K562 (cell line): ENCODE measurements at places on chromosomes 13 and 19. TPM values are rescaled to one million over a fixed set of nuclear protein-coding genes. Genes with fewer than 3 reads are reported as not detected.
A peak's percentile ranks its signal among the peaks of the same experiment; 100 is the strongest.

- H3K36me3 ChIP-seq, result no peaks in the 10 kb centered on the region
- H3K27me3 ChIP-seq, result no peaks in the 10 kb centered on the region; the same call in 1 of the 2 replicates
- H3K4me1 ChIP-seq, result no peaks in the 10 kb centered on the region
- no peak overlapping the region for H3K4me3 ChIP-seq
- DNase-seq, result no peak
Measured at GRCh38 chr13:24063281-24063877, 97.1 kb upstream of the SPATA13 start.

- peak; percentile 72 for DNase-seq
- H3K27ac ChIP-seq, result no peak overlapping the region
- H3K36me3 ChIP-seq, result no peaks in the 10 kb centered on the region; the same call in 2 of the 3 replicates
- peaks cover 15% of the 10 kb centered on the region; the same call in 2 of the 3 replicates for H3K27me3 ChIP-seq
Measured at GRCh38 chr19:7831452-7831851, 1.4 kb downstream of the EVI5L start.

DNA sequence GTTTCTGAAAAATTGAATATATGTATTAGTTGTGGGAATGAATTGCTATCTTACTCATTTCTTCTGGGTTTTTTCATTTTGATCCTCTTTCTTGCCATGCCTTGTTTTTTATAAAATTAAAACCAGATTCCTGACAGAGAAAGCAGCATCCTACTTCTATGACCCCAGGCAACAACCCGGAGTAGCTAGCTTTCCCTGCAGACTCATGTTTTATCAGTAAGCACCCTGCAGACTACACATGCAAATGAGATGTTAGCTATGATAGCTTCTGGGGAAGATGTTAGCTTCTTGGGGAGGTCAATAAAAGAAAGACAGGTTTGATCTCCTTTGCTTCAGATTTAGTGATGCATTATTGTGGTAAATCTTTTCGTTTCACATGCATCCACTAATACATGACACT lies 1598.6 kb downstream of the SLITRK5 start:
- no peak for DNase-seq
- no peaks in the 10 kb centered on the region for H3K36me3 ChIP-seq
- no peaks in the 10 kb centered on the region for H3K27me3 ChIP-seq
- no peak overlapping the region for H3K4me3 ChIP-seq

DNA sequence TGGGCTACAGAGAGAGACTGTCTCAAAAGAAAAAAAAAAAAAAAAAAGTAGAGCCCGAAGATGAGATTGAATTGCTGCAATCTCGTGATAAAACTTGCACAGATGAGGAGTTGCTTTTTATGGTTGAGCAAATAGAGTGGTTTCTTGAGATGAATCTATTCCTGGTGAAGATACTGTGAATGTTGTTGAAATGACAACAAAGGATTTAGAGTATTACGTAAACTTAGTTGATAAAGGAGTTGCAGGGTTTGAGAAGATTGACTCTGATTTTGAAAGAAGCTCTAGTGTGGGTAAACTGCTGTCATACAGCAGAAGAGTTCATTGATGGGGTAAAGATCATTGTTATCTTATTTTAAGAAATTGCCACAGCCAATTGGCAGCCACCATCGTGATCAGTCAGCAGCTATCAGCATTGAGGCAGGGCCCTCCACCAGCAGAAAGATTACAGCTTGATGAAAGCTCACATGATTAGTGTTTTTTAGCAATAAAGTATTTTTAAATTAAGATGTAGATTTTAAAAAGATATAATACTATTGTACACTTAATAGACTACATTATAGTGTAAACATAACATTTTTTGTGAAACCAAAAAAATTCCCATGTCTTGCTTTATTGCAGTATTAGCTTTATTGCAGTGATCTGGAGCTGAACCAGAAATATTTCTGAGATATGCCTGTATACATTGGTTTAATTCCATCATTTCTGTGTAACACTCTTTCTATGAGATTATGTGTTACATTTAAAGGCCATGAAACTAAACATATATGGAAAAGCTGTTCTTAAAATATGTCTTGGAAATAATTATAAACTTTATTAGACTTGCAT lies 43.1 kb downstream of the ZMYM2 start:
- peaks cover 34% of the 10 kb centered on the region; the same call in 2 of the 3 replicates for H3K36me3 ChIP-seq
- DNase-seq, result no peak
- 0 out of 3 replicates have a peak, but pooled peaks cover 7% of the 10 kb centered on the region for H3K4me1 ChIP-seq
- no peak overlapping the region for H3K27ac ChIP-seq

- peaks cover 24% of the 10 kb centered on the region for H3K4me1 ChIP-seq
- DNase-seq, result no peak
- H3K4me3 ChIP-seq, result no peak overlapping the region
Measured at GRCh38 chr13:112767506-112768471, 78.0 kb downstream of the ATP11A start.

- no peak for DNase-seq
- no peak overlapping the region for H3K27ac ChIP-seq
- no peaks in the 10 kb centered on the region for H3K4me1 ChIP-seq
- H3K27me3 ChIP-seq, result no peaks in the 10 kb centered on the region
Measured at GRCh38 chr13:72205773-72206172, 338.8 kb upstream of the DACH1 start.

DNA sequence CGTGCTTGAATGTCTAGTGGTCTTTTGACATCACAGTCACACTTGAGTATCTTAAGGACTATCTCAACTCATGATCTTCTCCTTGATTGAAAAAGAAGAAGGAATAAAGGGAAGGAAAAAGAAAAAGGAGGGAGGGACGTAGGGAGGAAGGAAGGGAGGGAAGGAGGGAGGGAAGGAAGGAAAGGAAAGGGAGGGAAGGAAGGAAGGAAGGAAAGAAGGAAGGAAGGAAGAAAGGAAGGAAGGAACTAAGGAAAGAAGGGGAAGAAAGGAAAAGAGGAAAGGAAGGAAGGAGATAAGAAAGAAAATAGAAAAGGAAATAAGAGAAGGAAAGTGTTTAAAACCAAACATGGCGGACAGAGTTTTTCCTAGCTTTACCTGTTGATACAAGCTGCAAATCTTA lies 64.7 kb downstream of the RNASEH2B start:
- H3K27me3 ChIP-seq, result no peaks in the 10 kb centered on the region
- no peak overlapping the region for H3K4me3 ChIP-seq

- H3K4me1 ChIP-seq, result no peaks in the 10 kb centered on the region
- H3K36me3 ChIP-seq, result no peaks in the 10 kb centered on the region
- H3K27ac ChIP-seq, result no peak overlapping the region
Measured at GRCh38 chr13:37492075-37492474, 106.5 kb downstream of the POSTN start.

GRCh38 chr13:101747039-101747438 lies 294.6 kb downstream of the ITGBL1 start:
- no peaks in the 10 kb centered on the region for H3K36me3 ChIP-seq
- no peak overlapping the region for H3K4me3 ChIP-seq
- no peak overlapping the region for H3K27ac ChIP-seq
- DNase-seq, result no peak
- H3K27me3 ChIP-seq, result no peaks in the 10 kb centered on the region

GRCh38 chr19:6273701-6274601 lies 5.8 kb downstream of the MLLT1 start:
- H3K27ac ChIP-seq, result peak overlapping the region; percentile 22; the same call in 2 of the 3 replicates
- no peak overlapping the region for H3K4me3 ChIP-seq
- peaks cover 50% of the 10 kb centered on the region; the same call in 2 of the 3 replicates for H3K36me3 ChIP-seq
- H3K4me1 ChIP-seq, result peaks cover 78% of the 10 kb centered on the region

DNA sequence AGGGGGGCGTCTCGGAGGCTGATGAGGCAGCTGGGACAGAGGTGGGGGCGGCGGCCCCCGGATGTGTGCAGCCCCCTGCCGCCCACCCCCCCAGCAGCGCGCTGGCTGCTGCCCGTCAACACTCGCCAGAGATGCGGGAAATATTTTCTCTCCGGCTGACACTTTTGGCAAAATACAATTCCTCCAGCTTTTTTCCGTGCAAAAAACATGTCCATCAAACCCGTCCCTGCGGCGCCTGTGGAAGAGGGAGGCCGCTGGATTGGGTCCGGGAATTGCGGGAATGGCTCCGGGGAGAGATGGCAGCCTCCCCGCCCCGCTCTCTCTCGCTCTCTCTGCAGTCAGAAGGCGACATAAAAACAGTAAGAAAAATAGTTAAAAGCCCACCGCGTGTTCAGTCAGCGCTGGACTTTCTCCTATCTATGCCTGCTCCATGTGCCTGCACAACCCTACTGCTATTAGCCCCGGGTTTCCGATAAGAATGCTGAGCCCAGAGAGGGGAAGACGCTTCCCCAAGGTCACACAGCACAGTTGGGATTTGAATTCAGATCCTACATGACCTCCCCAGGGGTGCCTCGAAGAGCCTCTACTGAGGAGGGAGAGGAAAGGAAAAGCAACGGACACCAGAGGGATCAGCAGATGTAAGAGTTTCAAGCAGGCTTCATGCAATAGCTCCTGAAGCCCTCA lies 23.2 kb downstream of the ZNRF4 start:
- DNase-seq, result no peak
- no peaks in the 10 kb centered on the region; the same call in 1 of the 2 replicates for H3K4me1 ChIP-seq
- H3K27me3 ChIP-seq, result peaks cover 20% of the 10 kb centered on the region
- H3K36me3 ChIP-seq, result no peaks in the 10 kb centered on the region
- no peak overlapping the region for H3K27ac ChIP-seq
- no peak overlapping the region for H3K4me3 ChIP-seq

GRCh38 chr19:52590728-52591127 lies 20.6 kb downstream of the ZNF701 start:
- no peak overlapping the region for H3K4me3 ChIP-seq
- no peaks in the 10 kb centered on the region for H3K27me3 ChIP-seq
- no peak overlapping the region for H3K27ac ChIP-seq
- peaks cover 16% of the 10 kb centered on the region; the same call in 2 of the 3 replicates for H3K36me3 ChIP-seq

DNA sequence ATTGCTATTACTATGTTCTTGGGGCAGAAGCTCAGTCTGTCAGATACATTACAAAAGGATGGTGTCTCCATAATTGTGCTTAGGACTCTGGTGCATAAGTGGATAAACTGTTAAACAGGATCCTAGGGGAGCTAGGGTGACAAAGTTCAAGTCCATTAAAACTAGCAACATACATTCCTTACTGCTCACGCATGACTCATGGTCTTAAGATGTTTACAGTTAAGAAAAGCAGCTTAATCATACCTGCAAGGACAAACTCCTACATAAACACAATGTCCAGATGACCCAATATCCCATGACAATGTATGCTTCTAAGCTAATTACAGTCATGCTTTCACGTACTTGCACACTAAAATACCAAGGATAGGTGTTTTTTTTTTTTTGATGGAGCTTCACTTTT lies 3.5 kb upstream of the ZNF701 start:
- peak overlapping the region; percentile 19; the same call in 1 of the 3 replicates for H3K27ac ChIP-seq
- no peaks in the 10 kb centered on the region for H3K27me3 ChIP-seq

The ZNF790 gene
- 0.88 and 1.7 TPM in 2 replicates for polyA plus RNA-seq

The KIR2DL1 gene
- not detected in 2 replicates for polyA plus RNA-seq

The SSC5D gene
- polyA plus RNA-seq, result 0.08 and 0.09 TPM in 2 replicates

The KATNAL1 gene
- 2.4 and 2.5 TPM in 2 replicates for polyA plus RNA-seq

The FPR3 gene
- 0.24 and 0.25 TPM in 2 replicates for polyA plus RNA-seq

The SMIM17 gene
- not detected in 2 replicates for polyA plus RNA-seq

The NALCN gene
- not detected in 2 replicates for polyA plus RNA-seq
